ENCODE measurements at places on chromosomes 5 and 9.
A peak's percentile ranks its signal among the peaks of the same experiment; 100 is the strongest.

DNA sequence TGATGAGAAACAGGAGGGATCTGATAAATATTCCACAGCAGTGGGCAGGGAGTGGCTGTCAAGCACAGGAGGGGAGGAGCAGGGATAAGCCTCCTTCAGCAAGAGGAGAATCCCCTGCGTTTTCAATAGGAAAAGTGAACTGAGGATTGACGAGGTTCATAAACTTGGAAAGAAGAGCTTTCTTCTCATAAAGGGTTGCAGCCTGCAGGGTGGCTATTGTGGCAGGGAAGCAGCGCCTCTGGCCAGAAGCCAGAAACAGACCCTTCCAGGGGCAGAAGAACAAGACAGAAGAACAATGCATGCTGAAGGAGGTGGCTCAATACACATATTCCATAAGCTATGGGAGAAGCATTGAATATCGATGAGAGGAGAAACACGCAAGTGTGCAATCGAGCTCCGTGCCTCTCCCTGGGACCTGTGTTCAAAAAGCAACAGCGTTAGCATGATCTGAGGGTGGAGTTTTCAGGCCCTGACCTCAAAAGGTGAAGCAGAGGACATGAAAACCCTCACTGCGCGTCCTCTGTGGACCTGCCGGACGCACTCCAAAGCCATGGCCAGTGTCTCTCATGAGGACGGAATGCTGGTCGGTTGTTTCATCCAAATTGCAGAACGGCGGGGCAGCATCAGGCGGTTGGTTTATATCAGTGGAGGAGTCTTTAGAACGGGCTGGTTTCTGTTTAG, 67.6 kb downstream of the ANKRD33B start:
- no peak for DNase-seq

- DNase-seq, result no peak
Measured at GRCh38 chr5:132478366-132478871, 12.2 kb downstream of the IRF1 start.

- DNase-seq, result no peak
Measured at GRCh38 chr9:121963528-121963995, 129.5 kb downstream of the TTLL11 start.

DNA sequence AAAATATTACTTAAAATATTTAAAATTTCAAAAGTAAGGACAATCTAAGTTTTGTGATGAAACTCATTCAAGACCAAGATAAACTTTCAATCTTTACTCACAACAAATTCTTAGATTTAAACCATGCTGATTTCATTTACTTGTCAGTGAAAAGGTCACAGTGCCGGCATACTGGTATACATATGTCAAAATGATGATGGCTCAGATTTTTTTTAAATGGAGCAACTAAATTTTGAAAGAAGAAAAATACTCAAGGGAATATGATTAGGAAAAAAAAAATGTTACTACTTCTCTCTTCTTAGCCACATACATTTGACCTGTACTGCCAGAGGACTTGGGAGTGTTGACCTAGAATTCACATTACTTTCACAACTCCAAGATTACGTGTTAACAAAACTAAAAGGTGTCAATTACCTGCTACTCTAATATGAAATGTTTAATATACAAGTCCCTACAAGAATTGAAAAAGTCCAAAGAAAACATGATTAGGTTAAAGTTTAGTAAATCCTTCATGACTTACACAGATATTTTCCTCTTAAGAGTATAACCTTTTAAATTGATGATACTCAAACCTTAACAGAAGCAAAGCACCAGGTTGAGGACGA, 4.6 kb downstream of the EFNA5 start:
- DNase-seq, result no peak

GRCh38 chr5:107477492-107477891, 193.2 kb downstream of the EFNA5 start:
- DNase-seq, result no peak

GRCh38 chr9:89427621-89428221, 70.2 kb downstream of the SEMA4D start:
- peak; percentile 54 for DNase-seq
